ENCODE measurements at places on chromosomes 6 and 20.
A peak's percentile ranks its signal among the peaks of the same experiment; 100 is the strongest.

DNA sequence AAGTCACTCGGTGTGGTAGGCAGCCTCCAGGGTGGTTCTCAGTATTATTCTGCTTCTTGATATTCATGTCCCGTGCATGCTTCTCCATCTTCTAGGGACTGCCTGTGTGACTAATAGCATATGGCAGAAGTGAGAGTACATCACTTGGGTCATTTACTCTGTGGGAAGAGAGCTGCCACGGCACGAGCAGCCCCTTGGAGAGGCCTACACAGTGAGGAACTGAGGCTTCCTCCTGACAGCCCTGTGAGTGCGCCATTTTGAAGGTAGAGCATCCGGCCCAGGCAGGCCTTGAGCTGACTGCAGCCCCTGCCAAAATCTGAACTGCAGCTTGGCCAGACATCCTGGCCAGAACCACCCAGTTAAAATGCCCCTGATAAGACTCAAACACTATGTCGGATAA, 17.3 kb upstream of the MCUR1 start:
- DNase-seq: no peak

GRCh38 chr6:158188591-158188990, 20.4 kb downstream of the GTF2H5 start:
- no peak for DNase-seq

DNA sequence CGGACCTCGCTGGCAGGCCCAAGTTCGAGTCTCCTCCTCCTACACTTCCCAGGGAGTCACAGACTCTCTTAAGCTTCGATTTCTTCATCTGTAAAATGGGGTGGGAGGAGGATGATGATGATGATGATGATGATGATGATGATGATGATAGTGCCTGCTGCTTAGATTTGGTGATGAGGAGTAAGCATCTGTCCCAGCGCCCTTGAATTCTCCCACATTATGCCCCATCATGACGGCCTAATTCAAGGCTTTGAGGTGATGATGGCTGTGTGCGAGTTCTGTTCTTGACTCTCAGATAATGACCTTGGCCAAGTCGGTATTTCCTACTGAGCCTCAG, 487 bp upstream of the KIAA1755 start:
- DNase-seq: no peak

GRCh38 chr20:40565001-40565681, 123.9 kb downstream of the MAFB start:
- peak; percentile 12 for DNase-seq

DNA sequence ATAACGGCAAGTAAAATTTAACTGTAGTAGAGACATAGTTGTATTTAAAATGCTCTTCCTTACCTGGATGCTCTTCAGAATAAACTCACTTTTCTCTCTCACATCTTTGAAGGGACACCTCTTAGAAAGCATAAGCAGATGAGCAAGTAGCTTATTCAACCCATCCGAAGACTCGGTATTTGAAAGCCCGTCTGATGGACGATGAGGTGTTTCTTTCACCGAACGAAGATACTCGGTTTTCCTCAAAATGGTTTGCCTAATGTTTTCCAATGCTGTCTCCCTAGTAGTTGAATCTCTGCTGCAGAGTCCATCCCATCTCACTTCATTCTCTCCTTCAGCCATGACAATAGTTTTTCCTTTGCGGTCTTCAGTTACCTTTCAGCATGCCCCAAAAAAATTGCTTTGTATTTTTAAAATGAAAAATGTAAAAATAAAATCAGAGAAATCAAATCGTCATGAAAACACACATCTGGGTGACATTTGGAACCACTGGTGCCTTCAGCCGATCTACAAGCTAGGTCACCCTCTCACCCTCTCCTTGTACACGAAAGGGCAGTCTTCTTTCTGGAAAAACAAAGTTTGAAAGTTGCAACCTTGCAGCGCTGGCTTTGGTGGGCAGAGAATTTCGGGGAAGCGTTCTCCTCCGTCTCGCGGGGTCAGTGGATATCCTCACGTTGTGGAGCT, 772 bp downstream of the SESN1 start:
- peak; percentile 33 for DNase-seq

DNA sequence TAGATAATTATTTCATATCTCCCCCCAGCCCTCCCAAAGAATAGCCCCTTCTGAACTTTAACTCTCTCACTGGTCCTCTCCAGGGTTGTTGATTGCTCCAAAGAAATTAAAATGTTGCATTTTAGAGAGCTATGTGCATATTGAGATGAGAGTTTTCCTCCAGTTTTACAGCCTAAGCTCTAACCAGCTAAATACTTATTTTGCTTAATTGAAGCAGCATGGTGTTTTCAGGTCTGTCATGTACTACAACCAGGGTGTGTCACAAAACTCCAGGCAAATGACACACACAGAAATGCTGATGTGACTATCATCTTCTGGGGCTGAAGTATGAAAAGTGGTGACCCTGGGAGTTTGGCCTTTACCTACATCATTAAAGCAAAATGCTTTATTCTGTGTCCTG, 196.8 kb upstream of the STXBP5 start:
- no peak for DNase-seq

DNA sequence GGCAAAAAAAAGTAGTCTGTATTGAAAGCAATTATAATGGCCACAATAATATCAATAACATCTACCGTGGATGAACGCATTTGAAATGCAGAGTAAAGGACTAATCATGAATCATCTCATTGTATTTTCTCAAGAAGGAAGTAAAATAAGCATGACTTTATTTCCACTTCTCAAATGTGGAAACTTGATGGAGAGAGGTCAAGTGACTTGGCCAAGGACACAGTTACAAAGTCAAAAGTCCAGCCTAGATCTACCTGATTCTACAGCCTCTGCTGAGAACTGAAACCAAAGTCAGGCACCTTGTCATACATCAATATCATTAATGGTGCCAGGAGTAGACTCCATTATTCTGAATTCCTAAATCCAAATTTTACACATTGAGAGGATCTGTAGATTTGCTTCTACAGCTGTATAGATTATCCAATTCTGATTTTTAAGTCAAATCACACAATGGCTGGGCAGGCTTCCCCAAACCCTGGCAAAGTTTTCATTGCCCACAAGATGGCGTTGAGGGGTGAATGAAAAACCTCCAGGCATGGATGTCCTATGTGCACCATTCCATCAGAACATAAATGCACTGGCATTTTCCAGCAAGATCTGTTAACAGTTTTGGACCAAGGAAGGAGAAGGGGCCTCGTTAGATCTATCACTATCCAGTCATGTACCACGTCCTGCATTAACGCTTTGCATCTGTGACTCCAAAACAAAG, 423.1 kb downstream of the MAFB start:
- peak; percentile 69 for DNase-seq
